ENCODE measurements at places on chromosomes 12 and 14.

DNA sequence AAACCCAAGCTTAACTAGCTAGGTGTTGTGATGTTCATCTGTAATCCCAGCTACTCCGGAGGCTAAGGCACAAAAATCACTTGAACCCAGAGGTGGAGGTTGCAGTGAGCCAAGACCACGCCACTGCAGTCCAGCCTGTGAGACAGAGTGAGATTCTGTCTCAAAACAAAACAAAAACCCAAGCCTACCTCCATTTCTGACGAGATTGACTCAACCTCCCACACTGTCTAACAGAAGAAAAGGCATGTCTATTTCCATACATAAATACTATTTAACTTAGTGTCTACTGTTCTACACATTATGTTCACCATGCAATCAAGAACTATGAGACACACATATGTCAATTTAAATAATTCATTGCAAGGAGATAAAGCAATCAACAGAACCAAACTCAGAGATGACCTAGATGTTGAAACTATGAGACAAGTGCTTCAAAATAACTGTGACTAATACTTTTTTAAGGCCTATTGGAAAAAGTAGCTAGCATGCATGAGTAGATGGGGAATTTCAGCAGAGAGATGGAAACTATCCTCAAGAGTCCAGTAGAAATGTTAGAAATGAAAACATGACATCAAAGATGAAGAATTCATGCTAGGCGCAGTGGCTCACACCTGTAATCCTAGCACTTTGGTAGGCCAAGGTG lies 75.9 kb upstream of the DHRS4 start:
- DNase-seq: no peak

GRCh38 chr12:42757624-42758119 lies 168.1 kb upstream of the PRICKLE1 start:
- DNase-seq: no peak

DNA sequence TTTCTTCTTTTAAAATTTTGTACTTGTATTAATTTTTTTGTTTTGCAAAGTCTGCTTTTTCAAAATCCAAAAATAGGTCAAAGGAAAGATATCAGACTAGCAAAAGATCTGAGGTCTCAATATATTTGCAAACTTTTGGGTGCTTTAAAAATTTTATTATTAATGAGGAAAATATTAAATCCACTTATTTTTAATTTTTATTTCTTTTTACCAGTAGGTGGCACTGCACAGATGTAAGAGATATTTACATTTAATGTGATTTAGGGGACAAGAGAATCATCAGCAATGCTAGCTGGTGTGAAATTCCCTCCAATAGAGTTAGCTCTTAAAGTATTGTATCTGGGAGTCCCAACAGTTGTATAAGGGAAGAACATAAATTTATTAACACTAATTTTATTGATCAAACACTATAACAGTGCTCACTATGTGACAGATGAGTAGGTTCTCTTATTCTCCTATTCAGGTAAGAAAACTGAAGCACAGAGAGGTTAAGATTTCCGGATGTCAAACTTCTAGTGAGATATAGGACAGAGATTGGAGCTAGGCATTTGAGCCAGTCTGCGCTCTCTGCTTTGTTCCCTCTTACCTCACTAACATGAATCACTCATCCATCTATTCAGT lies 30.5 kb downstream of the ALX1 start:
- peak; percentile 2 for DNase-seq

- peak; percentile 71 for DNase-seq
Measured at GRCh38 chr12:46209170-46209569, 59.7 kb downstream of the SLC38A1 start.

DNA sequence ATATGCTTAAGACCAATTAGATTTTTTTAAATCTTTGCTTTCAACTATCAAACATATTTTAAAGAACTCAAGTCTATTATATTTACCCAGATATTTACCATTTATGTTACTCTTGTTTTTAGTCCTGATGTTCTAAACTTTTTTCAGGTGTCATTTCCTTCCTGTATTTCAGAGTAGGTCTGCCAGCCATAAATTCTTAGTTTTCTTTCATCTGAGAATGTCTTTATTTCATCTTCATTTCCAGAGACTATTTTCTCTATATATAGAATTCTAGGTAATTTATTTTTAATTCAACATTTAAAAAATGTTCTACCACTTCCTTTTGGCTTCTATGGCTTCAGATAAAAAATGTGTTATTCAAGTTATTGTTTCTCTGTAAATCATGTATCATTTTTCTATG lies 218.2 kb upstream of the AMIGO2 start:
- no peak for DNase-seq

GRCh38 chr12:67765776-67766766 lies 117.5 kb downstream of the DYRK2 start:
- peak; percentile 47 for DNase-seq
